ENCODE measurements at places on chromosomes 3 and 15.

- DNase-seq, result no peak
Measured at GRCh38 chr3:48232232-48232631, 8.7 kb upstream of the ZNF589 start.

DNA sequence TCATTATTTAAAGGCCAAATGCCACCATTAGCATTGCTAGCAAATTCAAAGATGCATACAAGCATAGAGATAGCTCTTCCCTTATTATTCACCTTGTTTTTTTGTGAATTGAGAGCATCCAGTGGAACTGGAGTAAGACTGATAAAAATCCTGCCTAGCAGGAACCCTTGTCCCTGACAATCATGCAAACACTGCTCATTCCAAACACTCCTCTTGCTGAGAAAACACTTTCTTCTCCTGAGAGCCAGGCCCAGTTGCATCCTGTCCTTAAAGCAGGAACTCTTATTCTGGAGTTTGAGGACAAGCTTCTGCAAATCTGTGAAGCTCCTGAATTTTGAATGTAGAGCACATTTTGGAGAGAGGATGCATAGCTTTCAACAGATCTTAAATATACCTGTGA lies 49.3 kb upstream of the KCNMB2 start:
- DNase-seq, result no peak

GRCh38 chr3:158368271-158368670 lies 202.7 kb upstream of the MLF1 start:
- no peak for DNase-seq

DNA sequence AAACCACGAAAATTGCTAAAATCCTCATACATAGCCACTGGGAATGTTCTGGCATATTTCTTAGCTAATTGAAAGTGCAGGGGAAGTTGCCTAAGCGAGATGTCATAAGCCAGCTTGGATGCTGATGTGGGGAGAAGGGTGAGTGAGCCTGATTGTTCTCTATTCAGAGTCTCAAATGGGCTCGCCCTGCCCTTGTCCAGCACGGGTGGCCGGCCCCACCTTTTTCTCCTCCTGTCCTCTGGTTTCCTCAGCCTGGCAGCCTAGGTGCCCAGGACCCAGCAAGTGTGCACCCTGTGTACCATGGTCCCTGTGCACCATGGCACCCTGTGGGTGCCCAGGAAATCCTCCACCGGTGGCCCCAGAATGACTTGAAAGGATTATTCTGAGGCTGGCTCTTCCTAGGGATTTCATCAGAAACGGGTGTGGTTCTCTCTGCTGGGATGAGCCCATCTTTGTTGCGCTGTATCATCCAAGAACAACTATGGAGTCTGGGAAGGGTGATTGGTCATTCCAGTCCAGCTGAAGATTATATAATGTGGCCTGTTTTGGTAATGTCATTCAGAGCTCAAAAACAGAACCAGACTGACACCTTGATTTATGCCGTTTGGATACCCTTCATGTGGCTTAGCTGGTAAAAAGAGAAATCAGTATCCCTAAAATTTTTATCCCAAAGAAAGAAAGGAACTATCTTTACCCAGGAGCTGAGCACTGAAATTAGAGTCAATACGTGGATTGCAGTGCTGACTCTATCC lies 150.8 kb upstream of the BHLHE40 start:
- no peak for DNase-seq

- DNase-seq, result no peak
Measured at GRCh38 chr3:172522871-172523818, at the start of gene TNFSF10. Gene TNFSF10, minus strand, starts transcription at chr3:172523430. Its CDS starts 46 bp downstream, at chr3:172523384.

DNA sequence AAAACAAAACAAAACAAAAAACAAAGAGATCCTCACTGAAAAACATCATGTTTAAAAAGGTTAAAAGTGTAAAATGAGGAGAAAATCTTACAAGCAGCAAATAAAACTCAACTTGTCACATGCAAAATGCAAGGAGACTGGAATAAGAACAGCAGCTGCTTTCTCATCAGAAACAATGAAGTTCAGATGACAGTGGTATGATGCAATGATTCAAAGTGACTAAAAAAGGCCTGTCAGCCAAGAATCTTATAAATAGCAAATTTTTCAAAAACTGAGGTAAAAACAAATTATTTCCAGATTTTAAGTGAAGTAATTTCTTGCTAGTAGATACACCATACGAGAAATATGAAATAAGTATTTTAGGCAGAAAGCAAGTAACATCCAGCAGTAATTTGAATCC lies 68.6 kb upstream of the EPHA3 start:
- no peak for DNase-seq

- no peak for DNase-seq
Measured at GRCh38 chr3:183411216-183411922, 17.1 kb downstream of the MCF2L2 start.

DNA sequence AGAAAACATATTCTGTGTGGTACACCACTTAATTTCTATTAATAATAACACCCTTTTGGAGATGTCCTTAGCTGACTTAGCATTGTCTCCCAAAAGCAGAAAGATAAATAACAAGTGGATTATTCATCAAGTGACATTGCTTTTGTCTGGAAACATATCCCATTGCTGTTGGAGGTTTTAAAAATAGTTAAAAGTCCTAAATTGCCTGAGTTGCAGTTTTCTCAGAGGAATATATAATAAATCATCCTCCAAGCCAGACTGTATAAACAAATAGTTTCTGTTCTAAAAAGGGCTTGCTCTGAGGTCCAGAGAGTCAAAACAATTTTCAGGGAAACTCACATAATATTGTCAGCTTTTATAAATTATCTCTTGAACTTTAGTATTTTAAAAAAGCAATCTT lies 60.4 kb upstream of the CD96 start:
- DNase-seq, result no peak

DNA sequence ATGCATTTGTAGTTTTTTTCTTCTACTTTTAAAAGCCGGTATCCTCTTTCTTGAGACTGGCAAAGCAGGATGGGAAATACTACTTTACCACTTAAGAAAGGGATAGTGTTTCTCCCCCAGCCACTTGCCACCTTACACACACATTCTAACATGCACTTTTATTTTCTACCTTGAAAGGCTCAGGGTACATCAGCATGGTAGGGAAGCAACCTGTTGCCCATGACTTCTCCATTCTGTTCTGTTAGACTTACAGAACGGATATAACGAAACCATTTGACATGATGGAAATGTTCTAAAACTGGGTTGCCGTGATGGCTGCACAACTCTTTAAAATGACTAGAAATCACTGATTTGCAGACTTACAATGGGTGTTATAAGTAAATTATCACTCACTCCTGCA lies 405.5 kb downstream of the SHQ1 start:
- DNase-seq, result no peak

GRCh38 chr15:25611603-25612002 lies 172.8 kb upstream of the UBE3A start:
- DNase-seq, result no peak

DNA sequence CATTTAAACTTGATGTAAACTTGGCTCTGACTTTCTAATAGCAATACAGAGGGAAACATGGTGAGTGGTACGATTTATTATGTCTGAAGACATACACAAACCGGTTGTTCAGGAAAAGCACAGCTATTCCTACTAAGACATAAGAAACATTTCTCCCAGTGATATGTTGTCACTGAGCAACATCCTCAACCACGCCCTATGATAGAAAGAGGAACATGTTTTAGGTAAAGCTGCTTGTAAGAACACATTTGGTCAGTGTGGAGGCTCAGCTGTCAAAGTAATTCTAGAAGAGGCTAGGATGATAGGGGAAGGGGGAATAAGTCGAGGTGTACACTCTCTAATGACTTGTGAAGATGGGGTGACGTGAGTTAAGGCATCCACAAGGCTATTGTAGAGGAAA lies 42.7 kb upstream of the B3GNT5 start:
- no peak for DNase-seq

DNA sequence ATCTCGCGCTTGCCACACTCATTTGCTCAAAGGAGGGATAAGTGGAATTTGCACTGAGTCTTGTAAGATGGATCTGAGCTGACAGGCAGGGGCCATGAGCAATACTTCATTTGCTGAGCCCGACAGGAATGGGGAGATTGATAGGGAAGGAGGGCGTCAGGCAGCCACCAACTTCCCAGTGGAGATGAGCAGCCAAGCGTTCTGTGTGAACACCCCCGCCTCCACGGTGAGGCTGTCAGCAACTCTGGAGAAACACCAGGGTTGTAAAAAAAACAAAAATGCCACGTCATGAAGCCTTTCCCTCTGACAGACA lies 36.8 kb downstream of the TLE3 start:
- DNase-seq, result no peak

DNA sequence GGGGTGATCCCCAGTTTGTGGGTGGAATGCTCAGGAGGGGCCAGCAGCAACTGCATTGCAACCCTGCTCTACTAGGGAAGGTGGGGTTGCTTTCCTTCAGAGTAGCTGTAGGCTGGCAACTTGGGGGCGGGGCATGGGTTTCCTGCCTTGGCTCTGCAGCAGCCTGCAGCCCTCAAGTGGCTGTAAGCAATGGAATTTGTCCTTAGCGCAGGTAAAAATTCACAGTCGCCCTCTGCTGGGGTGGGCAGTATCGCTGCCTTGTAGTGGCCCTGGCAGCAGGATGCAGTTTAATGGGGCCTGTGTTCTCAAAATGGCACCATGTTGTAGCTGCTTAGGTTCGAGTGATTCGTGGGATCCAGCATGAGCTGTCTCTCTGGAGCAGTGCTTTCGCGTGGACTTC lies 29.8 kb downstream of the STT3B start:
- DNase-seq, result no peak

DNA sequence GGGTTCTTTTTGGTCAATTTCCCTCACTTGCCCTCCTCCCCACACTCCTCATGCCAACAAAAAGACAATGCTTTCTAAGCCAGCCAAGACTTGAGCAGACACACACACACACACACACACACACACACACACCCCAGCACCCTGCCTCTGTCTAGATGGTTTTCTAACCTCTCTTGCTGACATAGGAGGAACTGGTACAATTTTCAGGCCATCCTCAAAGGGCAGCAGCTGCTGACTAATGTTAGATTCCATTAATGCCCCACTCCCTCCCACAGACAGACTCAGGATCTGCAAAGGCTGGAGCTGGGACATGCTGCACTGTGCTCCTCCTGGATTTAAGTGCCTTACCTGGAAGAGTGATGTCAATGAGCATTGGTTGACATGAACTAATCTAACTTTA lies 438.4 kb downstream of the OCA2 start:
- no peak for DNase-seq

DNA sequence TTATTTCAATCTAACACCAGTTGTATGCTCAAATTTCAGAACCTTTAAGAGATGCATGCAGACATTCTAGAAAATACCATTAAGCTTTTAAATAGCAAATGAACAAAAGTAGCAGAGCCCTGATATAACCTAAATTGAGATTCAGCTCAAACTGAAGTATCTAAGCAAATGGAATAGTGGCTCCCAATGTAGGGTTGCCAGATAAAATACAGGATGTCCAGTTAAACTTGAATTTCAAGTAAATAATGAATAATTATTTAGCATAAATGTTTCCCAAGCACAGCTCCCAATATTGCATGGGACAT lies 171.1 kb upstream of the ATP11B start:
- DNase-seq, result no peak

DNA sequence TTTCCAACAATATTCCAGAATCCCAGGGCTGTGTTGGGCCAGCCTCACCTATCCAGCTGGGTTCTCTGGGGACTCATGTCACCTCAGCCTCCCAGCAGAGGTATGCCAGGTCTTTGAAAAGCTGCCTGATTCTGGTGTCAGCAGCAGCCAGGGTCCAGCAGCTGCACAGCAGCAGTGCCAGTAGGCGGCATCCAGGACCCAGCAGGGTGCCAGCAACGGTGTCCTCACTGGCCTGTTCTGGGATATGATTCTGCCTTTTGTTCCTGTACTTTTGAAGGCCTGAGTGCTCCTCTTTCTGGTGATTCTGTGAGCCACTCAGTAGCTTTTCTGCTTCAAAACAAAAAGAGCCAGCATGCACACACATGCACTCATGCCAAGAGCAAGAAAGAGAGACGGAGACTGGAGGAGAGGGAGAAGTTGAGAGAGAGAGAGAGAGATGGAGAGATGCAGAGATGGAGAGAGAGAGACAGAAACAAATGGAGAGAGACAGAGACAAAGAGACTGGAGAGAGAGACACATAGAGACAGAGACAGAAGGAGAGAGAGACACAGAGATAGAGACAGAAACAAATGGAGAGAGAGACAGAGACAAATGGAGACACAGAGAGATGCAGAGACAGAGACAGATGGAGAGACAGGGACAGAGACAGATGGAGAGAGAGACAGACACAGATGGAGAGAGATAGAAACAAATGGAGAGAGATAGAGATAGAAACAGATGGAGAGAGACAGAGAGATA lies 205.7 kb downstream of the UACA start:
- peak; percentile 3 for DNase-seq

DNA sequence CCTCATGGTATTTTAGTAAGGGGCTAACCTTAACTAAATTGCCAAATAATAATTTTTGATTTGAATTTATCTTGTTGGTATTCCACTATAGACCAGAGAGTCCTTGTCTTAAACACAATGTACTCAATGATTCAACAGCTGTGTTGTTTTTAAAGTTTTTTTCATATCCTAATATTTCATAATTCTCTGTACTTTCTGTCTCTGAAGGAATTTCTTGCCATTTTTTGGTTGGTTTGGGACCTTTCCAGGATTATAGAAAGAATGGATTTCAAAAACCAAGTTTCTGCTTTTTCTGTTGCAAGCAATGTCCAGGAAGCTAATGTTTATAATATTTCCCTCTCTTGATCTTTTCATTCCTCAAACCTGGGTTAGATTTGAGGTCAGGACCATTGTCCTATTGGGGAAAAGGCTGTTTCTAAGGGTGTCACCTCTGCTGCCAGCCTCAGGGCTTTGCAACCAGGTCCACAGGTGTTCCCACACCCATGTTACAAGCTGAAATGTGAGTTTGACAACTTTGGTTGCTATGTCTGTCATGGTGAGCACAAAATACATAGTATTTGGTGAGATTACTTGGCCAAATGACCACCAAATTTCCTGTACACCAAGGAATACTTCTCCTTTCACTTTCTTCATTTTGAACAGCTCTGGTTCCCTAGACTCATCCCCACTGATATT lies 363.7 kb upstream of the RGMA start:
- no peak for DNase-seq

DNA sequence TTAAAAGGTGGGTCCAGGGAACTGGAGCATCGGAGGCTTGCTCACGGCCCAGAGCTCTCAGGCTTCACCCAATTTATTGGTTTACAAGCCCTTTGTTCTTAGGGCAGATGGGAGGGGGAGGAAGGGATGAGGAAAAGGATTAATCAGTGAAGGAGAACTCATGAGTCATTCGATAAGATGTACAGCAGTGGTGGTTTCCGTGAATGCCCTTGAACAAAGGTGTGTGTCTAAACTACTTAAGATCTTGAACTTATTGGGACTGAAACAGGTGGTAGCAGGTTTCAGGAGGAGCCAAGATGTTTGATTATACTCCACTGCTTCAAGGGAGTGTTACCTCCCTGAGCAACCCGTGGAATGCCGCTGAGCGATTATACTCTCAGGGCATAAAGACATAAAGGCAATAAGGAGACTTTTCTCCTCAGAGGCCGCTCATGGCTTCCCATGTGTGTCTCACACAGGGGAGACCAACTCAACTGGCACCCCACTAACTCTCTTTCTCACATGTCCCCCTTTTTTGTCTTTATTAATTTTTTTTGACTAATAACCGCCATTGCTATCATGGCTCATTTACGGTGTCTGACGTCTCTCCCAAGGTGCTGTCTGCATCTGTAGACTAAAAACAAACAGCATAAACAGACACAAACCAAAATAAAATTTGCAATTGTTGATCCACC lies 17.3 kb upstream of the SLC28A2 start:
- no peak for DNase-seq
